ENCODE measurements at places on chromosomes 4 and X. TPM values are rescaled to one million over a fixed set of nuclear protein-coding genes. Genes with fewer than 3 reads are reported as not detected.

DNA sequence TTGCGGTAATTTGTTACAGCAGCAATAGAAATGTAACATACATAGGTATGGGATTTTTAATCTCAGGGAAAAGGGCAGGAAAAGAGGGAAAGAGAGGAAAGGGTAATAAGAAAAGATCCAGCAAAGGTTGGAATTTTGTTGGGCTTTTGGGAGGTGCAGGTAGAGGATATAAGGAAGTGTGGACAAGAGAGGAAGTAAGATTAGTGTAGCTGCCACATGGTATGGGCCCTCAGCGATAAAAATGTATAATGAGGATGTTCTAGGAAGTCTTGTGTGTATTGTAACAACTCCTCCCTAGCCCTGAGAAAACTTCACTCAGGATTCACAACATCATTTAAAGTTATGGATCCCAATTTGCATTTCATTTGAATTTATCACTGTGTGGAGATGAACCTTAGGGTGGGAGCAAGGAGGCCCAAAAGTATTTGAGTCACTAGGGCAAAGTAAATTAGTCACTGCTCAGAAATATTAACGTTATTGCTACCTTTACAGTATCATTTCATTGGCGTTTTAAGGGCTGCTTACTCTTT is 2.8 kb upstream of the IL21 start:
- DNase-seq = no peak

Gene SNX25
- 29.7 TPM for total RNA-seq

DNA sequence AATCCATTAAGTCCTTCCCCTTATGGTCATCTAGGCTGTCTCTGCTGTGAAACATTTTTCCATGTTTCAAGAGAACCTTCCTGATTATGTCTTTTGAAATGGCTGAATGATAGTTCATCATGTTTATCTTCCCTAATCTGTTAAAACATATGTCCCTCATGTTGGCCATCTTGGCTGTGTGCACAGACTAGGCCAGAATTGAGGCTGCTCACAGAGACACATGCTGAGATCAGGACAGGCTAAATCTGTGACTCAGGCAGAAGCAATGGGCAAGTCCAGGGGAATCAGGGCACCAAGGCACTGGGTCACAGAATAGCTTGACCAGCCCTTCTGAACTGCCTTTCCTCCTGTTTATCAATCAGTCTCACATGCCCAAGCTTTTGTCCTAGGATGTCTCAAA is 78.3 kb downstream of the FHDC1 start:
- no peak for DNase-seq

DNA sequence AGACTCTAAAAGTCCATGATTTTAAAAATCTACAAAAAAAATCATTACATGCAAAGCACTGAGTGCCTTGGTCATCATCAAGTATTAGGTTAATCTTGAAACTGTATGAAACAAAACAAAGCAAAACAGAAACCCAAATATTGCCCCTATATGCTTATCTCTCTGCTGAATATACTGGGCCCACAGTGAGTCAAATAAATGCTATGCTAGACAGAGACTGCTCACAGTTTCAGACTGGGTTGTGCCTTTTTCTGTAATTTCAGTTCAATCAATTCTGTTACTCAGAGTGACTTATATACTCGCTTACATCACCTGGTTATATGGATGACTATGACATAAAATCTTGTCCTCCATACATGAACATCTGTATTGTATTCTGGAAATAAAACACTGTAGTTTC is 257.1 kb upstream of the ACTRT1 start:
- DNase-seq = no peak

- no peak for DNase-seq
These were observed 121.3 kb upstream of the PNPLA4 start for GRCh38 chrX:8048466-8048865.

Gene ADGRG2
- 1.3 TPM for total RNA-seq

Gene IL13RA2
- 0.22 TPM for total RNA-seq

DNA sequence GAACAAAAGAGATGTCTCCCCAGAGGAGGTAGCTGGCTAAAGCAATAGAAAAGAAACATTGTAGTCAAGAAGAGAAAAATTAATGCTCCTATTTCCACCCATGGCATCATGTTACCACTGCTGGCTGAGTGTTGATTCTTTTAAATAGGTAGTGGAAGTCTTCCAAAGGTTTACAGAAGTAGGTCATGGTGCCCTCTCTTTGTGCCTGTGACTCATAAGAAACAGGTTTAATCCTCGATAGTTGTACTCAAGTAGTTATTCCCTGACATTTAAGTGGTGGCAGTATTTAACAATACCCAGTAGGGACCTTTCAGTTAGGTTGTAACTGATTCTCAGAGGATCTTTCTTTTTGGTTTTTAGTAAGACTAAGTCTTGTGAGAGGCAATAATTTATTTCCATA is 247.8 kb downstream of the TEX13A start:
- DNase-seq = no peak
